AG08396 (cell line): ENCODE measurements at places on chromosomes 6 and 20.

GRCh38 chr6:143564484-143565017 lies 53.0 kb upstream of the FUCA2 start:
- DNase-seq: no peak

GRCh38 chr6:1597121-1597744 lies 12.5 kb upstream of the FOXC1 start:
- no peak for DNase-seq

GRCh38 chr6:53349209-53349693 lies 501 bp upstream of the ELOVL5 start:
- DNase-seq: no peak

DNA sequence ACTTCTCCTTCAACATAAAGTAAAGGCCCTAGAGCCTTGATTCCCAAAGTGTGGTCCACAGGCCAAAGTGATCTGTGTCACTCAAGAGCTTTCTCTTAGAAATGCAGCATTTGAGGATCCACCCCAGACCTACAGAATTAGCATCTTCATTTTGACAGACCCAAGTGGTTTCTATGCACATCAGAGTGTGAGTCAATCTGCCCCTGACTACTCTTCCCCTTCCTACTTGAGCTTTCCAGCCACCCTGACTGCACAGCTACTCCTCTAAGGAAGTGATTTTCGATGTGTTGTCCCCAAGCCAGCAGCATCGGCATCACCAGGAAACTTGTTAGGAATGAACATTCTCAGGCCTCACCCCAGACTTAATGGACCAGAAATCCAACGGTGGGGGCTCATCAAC lies 2.6 kb downstream of the MEP1A start:
- DNase-seq: no peak

GRCh38 chr6:150069706-150070105 lies 785 bp upstream of the ULBP3 start:
- DNase-seq: no peak

- no peak for DNase-seq
These were observed 145.2 kb upstream of the CITED2 start for GRCh38 chr6:139519571-139520031.

GRCh38 chr6:129110690-129111343 lies 227.9 kb downstream of the LAMA2 start:
- no peak for DNase-seq

DNA sequence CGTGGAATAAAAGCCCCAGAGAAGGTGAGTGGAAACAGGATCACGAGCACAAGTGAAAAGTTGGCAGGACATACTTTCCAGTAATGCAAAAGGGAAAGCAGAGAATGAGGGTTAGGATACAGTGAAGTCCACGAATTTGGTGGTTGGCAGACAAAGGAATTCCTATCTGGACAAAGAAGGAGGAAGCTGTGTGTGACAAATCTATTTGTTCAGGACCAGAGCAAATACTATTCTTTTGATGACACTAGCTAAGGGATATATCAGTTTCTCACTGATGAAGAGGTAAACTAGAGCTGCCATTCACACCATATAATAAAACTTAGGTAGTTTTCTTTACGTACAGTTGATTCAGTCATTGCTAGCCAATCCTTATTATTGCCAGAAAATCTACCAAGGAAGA lies 156.8 kb upstream of the GRIK2 start:
- no peak for DNase-seq

DNA sequence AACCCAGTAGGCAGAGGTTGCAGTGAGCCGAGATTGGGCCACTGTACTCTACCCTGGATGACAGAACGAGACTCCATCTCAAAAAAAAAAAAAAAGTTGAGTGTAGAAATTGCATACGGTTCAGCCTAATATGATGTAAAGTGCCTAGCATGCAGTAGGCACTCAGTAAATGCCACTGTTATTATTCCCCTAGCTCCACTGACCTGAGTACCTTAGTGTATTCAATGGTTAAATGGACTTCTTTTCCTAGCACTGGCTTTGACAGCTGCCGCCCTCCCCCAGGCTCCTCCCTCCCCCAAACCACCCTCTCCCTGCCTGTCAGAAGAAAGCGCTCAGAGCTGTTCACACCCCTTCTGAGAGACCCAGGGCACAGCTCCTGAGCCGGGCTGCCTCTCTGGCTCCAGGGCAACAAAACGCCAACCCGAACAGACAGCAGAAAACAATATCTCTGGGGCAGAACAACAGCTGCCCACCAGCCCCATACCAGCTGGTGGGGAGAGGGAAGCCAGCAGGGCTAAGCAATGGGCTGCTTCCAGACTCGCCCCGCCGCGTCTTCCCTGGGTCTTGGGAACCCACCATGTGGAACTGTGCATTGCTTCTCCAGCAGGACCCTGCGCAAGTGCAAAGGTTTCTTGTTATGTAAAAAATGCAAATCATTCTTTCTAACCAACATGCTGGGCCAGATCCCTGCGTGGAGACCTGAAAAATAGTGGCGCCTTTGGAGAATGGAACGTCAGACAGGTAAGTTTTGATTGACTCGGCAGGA lies 4.5 kb downstream of the CPNE5 start:
- DNase-seq: no peak

GRCh38 chr6:53487080-53487479 lies 57.8 kb downstream of the GCLC start:
- no peak for DNase-seq

- peak; percentile 35 for DNase-seq
These were observed 78.1 kb downstream of the PRDM1 start for GRCh38 chr6:106163966-106164877.

- DNase-seq: peak; percentile 78
These were observed 47.6 kb downstream of the PPP1R3G start for GRCh38 chr6:5132731-5133130.

GRCh38 chr6:42726026-42726425 lies 3.6 kb upstream of the PRPH2 start:
- no peak for DNase-seq

DNA sequence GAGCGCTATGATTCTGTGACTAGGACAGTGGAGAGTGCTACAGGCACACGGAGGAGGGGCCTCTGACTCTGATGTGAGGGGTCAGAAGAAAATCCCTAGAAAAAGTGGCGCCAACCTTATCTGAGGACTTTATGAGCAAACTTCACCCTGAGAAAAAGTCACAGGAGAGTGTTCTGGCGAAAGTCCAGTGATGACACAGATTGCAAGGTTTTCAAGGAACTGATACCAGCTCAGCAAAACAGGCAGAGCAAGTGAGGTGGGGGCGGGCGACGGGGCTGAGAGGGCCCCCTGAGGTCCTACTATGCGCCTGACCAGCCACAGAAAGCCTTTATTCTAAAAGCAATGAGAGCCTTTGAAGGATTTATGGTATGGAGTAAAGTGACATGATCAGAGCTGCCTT lies 73.3 kb downstream of the SLC22A23 start:
- DNase-seq: no peak

- DNase-seq: peak; percentile 20
These were observed 242.4 kb downstream of the ALDH8A1 start for GRCh38 chr6:134707342-134708031.

- peak; percentile 23 for DNase-seq
These were observed 84.1 kb downstream of the SLC23A2 start for GRCh38 chr20:4916971-4917881.

- DNase-seq: no peak
These were observed 20.5 kb downstream of the SNAI1 start for GRCh38 chr20:50003253-50003656.

GRCh38 chr6:24504649-24505586 lies 10.1 kb downstream of the ALDH5A1 start:
- no peak for DNase-seq

DNA sequence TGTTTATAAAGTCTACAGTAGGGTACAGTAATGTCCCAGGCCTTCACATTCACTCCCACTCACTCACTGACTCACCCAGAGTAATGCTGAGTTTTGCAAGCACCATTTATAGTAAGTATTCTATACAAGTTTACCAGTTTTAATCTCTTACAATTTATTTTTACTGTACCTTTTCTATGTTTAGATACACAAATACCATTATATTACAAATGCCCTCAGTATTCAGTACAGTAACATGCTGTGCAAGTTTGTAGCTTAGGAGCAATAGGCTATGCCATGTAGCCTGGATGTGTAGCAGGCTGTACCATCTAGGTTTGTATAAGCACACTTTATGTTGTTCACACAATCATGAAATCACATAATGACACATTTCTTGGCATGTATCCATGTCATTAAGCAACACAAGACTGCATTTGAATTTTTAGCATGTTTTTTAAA lies 673.6 kb downstream of the CD109 start:
- DNase-seq: no peak

DNA sequence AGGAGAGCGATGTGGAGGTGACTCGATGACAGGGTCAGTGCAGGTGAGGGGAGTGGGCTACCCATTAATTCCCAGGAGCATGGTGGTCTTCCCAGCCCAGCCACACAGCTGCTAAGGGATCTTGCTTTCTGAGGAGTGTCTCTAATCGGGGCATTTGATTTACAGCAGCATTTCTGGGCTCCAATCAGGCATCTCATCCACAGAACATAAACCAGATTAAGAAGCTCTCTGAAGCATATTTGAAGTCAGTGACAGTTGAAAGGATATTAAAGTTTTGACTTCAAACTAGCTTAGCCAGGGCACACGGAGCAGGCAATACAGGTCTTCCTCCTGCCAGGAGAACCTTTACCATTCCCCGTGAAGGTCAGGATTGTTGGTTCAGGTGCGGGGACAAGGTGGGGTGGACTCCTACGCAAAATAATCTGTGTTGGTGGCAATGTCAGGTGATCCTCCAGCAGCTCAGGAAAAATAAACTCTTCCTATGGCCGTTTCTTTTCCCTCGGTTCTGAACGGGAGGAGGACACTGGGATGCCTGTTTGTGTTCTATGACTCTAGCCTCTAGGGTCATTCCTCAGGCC lies 39.9 kb upstream of the ZNF831 start:
- DNase-seq: no peak

DNA sequence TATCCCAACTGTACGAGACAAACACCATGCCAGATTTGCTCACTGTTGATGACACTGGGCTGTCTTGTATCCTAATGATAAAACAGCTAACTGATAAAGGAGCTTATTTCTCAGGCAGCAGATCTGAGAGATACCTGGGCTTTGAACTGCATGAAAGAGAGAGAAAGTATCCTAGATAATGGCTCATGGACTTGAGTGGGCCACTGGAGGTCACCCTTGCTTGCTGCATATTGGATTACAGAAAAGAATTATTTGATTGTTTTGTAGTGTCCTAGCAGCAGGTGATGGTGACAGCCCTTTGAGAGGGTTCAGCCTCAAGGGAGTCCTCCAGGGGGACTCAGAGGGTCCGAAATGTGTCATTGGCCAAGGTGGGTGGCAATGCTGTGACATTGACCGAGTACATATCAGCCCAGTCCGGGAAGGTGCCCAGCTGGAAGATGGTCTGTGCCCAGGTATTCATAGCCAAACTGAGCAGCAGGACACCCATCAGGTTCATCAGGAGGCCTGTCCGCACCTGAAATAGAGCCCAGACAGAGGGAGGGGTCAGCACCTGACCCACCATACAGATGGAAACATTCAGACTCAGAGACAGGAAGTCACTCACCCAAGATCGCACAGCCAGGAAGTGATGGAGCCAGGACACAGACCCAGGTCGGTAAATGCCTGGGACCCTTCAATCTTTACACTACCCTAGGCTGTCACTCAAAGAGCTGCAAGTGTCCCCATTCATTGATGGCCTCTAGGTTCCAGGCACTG lies 9.4 kb upstream of the OCSTAMP start:
- DNase-seq: no peak

- no peak for DNase-seq
These were observed 91.5 kb downstream of the FAM50B start for GRCh38 chr6:3940703-3941102.

DNA sequence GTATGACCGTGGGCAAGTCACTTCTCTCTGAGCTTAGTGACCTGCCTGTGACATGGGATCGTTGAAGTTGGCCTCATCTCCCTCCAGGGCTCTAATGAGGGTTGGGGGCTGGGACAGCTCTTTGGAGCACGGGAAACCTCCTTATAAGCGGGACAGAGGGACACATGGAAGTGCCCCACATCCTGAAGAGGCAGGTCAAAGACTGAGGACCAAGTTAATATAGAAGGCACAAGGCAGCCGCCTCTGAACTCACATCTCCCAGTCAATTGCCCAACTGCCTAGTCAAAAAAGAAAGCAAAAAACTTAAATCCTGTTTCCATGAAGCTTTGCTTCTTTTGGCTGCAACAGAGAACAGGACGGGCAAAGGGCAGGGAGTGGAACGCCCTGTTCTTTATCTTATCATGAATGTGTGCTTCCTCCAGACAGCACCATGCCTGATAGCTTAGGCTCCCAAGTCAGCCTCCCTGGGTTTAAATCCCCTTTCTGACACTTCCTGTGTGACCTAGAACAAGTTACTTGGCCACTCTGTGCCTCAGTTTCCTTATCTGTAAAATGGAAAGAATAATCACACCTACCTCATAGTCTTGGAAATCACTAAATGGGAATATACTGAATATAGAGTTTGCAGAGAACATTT lies 27.1 kb downstream of the LBP start:
- no peak for DNase-seq

DNA sequence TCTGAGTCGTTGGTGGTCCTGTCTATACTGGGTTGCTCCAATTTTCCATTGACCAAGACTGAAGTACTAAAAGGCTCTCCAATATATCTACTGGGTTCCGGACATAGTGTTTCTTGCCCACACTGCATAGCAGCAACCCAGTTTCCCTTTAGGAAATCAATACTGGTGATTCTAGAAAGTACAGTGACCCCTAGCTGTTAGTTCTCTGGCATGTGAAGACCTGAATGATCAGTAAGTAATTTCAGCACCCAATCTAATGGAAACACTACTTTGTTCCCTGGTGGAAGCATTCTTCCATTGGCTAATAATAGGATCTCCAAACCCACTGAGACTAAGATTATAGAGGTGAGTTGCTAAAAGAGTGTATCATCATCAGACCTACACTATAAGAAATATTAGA lies 40.8 kb upstream of the STMND1 start:
- DNase-seq: no peak

DNA sequence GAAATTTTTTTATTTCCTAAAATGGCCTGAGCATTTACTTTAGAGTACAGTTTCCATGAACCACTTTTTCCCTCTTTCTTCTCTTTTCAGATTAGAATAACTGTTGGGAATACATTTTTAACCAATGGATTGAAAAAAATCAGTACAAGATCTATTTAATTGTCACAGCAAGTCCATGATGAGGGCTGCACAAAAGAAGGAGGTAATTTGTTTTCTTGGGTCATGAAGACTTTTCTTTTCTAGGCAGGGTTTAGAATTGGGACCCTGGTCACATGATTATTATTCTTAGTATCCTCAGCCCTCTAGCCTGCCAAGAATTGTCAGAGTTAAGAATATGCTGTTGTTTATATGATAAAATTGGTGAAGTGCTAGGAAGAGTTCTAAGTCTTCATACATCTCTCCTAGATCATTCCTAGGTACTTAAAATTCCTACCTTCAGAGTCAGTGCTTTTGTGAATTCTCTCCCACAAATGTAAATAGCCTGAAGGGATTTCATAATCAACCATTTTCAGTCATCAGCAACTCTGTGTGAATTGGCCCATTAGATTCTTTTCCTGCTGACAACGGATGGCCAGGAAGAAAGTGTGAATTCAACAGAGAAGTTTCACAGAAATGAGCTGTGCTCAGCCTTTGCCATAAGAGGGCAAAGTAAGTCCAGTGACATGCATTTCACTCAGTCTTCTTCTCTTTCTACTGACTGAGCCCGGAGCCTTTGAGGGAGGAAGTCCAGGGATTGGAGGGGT lies 32.4 kb upstream of the TPBG start:
- peak; percentile 5 for DNase-seq
